Hypothalamus (tissue), 51 donors: ENCODE measurements at places on chromosomes 11 and 22.

DNA sequence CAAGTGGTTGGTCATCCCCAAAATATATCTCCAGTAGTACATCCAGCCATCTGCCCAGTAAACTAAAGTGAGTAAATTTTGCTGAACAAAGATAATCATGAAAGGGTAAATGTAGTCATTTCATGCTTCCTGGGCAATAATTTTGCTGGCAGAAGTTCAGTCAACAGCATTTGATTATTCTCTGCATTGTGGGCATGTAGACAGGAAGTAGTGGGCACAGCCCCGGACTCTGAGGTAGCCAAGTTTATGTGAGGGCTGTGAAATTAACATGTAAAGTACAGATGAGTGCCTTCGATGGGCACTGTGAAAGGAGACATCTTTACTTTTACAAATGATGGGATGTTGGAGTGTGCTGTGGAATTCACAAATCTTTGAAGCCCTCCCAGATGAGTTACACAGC is 312.2 kb upstream of the MTNR1B start:
- DNase-seq, result no peak

- DNase-seq, result no peak
Observed at GRCh38 chr11:10618490-10618889, 50.0 kb upstream of the LYVE1 start.

DNA sequence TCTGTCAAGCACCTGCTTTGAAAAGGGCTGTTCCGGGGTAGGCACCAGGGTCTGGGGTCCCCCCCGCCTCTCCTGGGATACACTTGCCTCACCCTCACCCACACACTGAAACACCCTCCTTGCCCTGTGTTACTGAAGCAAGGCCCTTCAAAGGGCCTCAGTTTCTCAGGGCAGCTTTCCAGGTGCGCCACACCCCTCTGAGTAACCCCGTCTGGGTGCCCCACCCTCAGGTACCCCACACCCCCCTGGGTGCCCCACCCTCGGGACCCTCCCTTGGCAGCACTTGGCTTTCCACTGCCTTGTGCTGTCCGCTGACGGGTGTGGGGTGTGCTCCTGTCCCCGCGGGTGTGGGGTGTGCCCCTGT is 413.6 kb downstream of the TBC1D22A start:
- no peak for DNase-seq

DNA sequence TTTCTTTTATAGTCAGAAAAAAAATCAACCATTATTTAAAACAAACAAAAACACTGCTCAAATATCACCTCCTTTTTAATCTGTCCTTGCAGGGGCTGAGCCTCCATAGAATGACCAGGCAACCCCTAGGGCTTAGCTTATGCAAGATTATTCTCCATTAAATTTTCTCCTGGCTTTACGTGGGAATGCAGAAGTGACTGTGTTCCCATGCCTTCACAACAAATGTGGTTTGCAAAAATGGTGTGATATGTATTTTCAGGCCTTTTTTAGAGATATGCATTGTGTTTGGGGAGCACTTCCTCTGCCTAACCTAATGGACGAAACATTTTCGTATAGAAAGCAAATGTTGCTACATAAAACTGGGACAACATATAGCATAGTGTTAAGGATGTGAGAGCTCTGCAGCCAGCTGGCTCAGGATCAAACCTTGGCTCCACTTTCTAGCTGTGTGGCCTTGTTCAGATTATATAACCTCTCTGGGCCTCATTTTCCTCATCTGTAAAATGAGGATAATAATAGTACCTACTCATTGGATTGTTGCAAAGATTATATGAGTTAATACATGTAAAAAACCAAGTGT is 82.6 kb downstream of the PARVA start:
- DNase-seq, result no peak

DNA sequence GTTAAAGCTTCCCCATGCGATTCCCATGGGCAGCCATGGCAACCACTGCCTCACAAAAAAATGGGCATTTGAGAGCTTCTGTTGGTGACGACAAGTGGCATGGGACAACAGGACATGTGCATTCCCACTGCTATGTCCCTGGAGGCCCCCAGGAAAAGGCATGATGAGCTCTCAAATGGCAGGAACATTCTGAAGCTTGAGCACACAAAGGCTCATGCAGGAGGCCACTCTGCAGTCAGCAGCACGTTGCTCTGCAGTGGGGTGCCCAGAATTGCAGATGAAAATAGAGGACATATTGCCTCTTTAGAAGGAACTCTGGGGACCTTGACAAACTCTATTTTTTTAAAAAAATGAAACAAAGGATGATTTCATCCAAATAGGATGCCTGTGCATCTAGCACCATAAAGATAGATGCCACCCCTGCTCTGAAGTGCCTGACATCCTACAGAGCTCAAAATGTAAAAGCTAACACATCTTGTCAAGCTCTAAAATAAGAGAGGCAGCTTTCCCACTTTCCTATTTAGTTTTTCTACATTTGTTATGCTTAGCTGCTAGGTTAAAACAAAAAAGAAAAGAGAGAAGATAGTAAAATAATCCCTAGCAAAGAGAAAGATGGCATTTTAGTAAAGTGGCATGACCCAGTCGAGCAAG is 277.6 kb upstream of the ZC3H12C start:
- DNase-seq, result no peak

DNA sequence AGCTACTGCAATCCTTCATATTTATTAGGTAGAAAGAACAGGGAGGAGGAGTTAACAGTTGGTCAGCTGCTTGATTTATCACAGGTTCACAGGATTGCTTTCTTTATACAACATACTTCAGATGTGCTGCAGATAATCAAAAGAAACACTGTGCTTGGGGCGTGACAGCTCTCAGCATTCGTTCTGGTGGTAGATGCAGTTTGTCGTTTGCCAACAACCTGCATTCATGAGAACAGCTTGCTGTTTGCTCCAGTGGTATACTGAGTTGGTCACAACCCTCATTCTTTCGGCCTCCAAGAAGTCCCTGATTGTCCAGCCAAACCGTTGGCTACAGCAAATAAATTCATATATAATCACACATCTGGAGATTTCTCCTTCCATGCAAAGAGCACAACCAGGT is 120.5 kb downstream of the ZNF280B start:
- DNase-seq, result no peak

GRCh38 chr11:1640076-1640946 is 10.7 kb downstream of the KRTAP5-5 start:
- DNase-seq, result no peak

- no peak for DNase-seq
Observed at GRCh38 chr11:2945757-2946287, 16.6 kb upstream of the PHLDA2 start.
